ENCODE measurements at places on chromosomes 6 and 20.

DNA sequence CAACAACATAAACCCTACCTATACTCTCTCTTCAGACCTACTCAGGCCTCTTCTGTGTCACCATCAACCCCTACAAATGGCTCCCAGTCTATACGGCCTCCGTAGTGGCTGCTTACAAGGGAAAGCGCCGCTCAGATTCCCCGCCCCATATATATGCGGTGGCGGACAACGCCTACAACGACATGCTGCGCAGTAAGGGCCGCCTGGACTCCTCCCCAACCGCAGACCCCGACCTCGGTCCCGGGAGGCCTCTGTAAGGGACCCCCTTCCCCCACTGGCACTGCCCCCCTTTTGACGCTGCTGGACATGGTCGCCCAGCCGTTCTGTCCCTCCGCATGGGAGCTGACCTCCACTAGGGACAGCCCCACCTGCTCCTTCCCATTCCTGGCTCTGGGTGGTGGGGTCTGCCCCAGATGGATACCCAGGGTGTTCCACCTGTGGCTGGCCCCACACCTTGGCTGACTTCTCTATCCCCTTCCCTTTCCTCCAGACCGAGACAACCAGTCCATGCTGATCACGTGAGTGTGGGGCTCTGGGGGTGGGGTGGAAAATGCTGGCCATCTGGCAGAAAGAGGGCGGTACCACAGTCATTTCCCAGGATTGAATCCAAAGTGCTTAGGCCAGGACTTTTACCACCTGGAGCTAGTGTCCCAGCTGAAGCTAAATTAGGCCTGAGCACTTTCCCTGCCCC lies 25.0 kb downstream of the MYH7B start:
- no peak for DNase-seq

DNA sequence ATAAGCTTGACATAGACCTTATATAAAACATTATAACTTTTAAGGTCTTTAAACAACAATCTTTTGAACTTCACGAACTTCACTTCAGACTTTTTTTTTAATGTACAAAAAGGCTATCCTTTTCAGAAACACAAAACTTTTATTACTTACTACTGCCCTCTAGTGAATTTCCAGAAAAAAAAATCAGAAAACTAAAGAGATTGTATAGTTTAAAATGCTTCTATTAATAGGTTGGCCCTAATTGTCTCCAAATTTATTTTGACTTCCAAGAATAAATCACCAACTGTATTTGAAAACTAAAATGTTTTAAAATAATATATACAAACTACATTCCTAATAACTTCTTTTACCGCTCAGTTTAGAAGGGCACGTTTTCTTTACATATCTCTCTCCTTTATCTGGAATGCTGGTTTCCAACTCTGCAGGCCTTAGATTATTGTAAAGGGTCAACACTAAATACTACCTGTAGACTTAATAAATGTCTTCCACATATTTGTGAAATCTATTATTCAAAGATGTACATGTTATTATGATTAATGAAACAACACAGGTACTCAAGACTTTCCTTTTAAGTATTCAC lies 66.8 kb downstream of the LMBRD1 start:
- DNase-seq = peak; percentile 53

- no peak for DNase-seq
These were observed 37.1 kb upstream of the GRM4 start for GRCh38 chr6:34182751-34183531.

DNA sequence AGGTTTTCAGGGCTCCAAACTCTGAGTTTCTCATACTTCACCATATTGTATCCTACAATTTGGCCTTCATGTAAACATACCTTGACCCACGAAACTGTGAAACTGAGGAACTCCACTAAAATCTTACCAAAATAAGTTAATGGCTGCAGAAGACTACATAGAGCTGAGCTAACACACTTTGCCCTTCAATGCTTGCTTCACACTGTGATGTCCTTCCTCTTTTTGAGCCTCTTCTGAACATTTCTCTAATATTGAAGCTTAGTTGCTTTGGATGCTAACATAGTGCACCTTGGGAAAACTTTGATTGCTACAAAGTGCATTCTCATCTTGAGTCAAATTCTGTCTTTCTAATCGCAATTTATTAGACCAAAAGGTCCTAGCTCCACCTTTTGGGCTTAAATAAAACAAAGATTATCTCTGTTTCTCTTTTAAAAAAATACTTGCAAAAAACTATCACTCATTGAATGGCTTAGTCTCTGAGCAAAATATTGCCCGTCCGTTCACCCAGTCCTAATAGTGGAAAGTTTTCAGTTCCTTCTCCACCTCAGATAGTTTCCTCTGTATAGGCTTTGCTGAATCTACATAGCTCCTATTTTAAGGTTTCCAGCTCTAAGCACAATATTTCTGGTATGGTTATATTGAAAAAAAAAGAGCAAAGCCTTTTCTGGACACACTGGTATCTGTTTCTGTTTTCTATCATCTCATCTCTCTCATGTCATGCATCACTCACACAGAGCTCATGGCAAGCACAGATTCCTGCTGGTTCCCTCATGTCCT lies 494.6 kb downstream of the RFPL4B start:
- DNase-seq = no peak

DNA sequence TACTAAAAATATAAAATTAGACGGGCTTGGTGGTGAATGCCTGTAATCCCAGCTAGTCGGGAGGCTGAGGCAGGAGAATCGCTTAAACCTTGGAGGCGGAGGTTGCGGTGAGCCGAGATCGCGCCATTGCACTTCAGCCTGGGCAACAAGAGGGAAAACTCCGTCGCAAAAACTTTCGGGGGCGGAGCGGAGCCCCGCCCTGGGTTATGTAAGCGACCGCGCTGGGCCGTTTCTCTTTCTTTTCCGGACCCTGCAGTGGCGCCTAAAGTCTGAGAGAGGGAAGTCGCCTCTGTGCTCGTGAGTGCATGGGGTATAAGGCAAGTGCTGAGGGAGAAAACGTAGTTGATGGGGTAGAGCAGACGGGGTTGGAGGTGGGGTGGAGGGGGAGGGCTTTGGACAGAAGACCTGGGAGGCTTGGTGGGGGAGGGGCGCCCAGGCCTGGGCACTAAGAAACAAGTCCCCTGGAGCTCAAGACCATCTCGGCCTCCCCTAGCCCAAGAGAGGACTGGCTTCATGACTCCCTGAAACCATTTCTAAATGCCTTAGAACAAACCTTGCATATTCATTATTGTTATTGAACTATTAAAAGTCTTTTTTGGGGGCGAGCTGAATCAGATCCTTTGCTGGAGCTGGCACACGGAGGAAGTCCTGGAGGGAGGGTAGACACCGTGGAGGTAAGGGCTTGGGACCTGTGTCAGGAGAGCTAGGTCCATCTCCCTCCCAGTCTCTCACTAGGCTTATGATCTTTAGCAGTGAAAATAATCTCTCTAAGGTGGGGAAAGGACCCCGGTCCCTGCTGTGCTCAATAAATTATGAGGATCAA lies 2.7 kb upstream of the MICA start:
- DNase-seq = peak; percentile 68

DNA sequence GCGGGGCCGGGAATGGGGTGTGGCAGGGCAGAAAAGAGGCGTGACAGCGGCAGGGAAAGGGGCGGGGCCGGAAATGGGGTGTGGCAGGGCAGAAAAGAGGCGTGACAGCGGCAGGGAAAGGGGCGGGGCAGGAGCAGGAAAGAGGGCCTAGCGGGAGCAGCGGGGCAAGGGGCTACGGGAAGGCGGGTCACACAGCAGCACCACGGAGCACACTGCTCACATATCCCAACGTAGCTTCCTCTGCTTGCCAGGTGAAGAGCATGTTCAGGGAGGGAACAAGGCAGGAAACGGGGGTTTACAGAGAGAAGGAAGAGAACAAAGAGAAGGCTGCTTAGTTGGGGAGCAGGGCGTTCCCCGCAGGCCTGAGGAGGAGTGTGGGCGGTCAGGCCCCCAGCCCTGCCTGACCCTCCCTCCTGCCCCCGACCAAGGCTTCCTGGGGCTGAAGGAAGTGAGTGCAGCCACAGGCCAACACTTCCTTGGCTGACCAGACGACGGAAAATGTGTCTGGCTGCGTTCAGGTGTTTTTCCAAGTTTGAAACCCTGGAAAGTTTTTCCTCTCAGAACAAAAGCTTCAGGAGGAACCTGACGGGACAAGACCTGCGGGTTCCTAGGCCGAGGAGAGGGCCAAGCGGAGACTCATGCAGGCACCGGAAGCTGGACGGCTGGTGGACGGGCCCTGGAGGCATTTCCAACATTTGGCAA lies 13.8 kb downstream of the UCKL1 start:
- DNase-seq = peak; percentile 59
